ENCODE measurements at places on chromosomes 4 and X.

DNA sequence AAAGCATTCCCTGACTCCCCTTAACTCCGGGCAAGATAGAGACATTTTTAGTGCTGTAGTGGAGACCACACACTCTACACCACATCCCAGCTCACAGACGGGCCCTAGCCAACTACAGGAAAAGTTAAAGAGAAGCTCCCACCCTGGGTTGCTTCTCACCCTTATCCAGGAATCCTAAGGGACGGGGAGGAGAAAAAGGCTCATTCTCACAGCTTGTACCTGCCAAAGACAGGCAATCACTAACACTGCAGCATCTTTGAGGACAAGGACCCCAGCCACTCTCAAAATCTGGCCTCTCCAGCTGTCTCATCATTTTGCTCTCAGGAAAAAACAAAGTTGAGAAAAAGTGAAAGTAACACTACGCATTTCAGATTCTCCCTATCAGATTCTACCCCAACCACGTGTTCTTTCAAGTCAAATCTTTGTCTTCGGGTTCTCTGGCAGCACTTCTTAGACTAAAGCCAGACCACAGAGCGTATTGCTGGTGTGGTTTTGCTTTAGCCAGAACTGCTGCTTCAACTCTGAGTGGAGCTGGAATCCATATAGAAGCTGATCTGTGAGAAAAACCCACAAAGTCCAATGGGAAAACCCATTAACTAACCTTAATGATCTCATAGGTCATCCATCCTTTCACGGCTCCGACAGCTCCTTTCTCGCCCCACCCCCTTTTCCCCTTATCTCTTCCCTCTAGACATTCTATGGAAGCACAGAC is 605.9 kb upstream of the DIPK2B start:
- DNase-seq: no peak

DNA sequence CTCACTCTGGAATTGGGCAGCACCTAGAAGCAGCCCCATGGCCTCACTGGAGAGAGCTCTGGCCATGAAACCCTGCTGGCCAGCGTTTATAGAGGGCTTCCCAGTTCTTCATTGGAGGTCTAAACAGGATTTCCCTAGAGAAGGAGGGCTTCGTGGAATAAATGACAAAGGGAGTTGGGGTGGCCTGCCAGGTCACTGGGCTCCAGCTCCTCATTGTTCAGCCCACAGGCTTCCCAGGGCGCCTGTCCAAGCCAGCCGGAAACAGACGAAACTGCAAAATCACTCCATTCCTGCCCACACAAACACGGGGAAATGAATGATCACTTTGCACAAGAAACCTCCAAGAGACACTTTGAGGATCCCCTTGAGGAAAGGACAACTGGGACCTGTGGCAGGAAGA is 189.7 kb downstream of the TSPAN5 start:
- no peak for DNase-seq

- DNase-seq: no peak
These were observed 391.2 kb downstream of the UNC5C start for GRCh38 chr4:95157596-95157995.

- peak; percentile 81 for DNase-seq
These were observed 669 bp upstream of the PHKA2 start for GRCh38 chrX:18984381-18985185.

- no peak for DNase-seq
These were observed 377.1 kb downstream of the PRDM5 start for GRCh38 chr4:120545391-120545790.

- DNase-seq: no peak
These were observed 150.9 kb downstream of the SPRY1 start for GRCh38 chr4:123547216-123548165.

GRCh38 chr4:8774071-8774470 is 97.6 kb downstream of the HMX1 start:
- DNase-seq: no peak

DNA sequence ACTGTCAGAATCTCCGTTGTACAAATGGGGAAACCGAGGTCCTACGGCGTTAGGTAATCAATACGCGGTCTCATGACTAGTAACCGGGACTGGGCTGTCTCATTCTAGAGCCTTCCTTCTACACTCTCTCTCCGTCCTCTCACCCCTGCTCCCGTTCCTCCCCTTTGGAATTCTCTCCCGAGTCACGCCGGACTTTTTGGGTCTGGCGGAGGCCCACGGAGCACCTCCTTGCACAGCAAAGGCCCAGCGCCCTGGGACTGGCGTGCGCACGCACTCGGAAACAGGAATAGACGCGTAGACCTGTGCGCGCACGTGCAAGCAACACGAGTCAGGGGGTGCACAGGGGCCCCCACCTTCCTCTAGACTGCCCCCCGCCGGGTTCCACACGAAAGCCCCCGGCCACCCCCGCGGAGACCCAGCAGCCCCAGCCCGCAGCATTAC is 361 bp downstream of the QDPR start:
- DNase-seq: peak; percentile 41

GRCh38 chr4:67020438-67020797 is 524.9 kb downstream of the CENPC start:
- DNase-seq: no peak

DNA sequence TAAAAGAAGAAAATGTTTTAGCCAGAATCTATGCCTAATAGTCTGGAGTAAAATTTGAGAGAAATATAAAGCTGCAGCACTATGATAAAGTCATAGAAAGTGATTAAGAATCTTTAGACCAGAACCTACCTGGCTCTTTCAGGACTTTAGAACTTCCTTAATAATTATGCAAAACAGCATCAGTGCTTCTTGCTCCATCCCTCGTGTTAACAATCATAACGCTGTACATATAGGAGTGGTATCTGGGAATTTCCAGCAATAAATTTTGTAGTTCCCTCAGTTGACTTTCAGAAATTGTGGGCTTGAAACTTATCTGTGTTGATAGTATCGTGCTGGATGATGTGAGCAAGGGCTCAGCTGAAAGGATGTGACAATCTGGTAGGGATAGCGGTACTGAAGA is 102.1 kb upstream of the RASGEF1B start:
- DNase-seq: no peak

- no peak for DNase-seq
These were observed 63.8 kb upstream of the ENPP6 start for GRCh38 chr4:184281231-184282139.

- DNase-seq: no peak
These were observed 209.1 kb upstream of the JADE1 start for GRCh38 chr4:128600410-128600809.

GRCh38 chr4:40253906-40254305 is 57.1 kb downstream of the RHOH start:
- no peak for DNase-seq

DNA sequence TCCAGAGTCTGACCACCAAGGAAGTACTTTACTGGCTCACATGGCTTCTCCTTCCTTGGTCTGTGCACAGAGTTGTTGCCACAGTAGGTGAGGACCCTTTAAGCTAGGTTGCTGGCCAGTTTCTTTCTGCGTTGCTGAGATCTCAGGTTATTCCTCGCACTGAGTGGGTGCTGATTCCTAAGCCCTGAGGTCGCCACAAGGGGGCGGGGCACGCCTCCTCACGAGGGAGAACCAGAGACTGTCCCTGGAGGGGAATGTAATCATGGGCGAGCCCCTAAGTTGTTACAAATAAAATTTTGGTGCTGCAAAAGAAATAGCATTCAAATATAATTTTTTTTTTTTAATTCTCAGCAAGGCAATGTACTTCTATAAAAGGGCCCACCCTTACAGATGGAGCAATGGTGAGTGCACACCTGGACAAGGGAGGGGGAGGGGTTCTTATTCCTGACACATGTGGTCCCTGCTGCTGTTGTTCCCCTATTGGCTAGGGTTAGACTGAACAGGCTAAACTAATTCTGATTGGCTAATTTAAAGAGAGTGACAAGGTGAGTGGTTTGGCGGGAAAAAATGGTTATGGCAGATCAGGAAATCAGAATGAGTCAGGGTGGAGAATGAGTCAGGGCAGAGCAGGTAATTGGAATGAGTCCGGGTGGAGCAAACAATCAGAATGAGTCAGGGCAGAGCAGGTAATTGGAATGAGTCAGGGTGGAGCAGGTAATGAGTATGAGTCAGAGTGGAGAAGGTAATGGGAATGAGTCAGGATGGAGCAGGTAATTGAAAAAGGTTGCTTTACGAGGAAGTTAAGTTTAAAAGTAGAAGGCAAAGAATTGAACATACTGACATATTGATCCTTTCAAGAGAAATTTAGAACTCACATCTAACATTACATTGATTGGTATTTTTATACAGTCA is 107.5 kb downstream of the VSIG4 start:
- DNase-seq: peak; percentile 29

DNA sequence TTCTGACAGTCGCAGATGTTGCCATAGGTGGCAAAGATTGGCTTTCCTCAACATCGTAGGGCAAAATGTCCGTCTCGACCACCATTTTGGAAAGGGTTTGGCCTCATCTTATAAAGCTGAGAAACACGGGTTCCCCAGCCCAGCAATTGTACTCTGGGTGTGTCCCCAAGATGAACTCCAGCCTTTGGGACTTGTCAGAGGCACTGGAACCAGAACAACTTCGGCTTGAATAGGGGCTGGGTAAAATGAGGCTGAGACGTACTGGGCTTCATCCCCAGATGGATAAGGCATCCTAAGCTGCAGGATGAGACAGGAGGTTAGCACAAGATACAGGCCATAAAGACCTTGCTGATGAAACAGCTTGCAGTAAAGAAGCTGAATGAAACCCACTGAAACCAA is 151.9 kb downstream of the CRLF2 start:
- no peak for DNase-seq

GRCh38 chr4:118389721-118390120 is 36.9 kb upstream of the PRSS12 start:
- DNase-seq: peak; percentile 64

DNA sequence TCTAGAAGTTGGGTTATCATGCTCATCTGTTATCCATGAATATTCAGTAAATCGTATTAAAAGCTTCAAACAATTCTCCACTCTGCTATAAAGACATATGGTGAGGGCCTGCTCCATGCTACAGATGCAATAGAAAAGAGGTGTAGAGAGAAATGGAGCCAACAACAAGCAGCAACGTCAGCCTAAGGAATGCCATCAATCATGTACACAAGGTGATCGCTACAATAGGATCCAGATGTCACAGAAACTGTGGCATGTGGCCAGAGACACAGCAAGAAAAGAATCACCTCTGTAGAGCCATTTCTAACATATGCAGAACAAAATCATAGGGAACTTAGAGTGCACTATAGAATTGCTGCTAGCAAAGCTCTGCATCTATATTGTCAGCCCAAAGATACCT is 1188.1 kb downstream of the PCDH7 start:
- no peak for DNase-seq

GRCh38 chr4:42656679-42656943 is 294 bp downstream of the ATP8A1 start:
- DNase-seq: no peak

- no peak for DNase-seq
These were observed 49.7 kb upstream of the ANKRD17 start for GRCh38 chr4:73308286-73308685.

DNA sequence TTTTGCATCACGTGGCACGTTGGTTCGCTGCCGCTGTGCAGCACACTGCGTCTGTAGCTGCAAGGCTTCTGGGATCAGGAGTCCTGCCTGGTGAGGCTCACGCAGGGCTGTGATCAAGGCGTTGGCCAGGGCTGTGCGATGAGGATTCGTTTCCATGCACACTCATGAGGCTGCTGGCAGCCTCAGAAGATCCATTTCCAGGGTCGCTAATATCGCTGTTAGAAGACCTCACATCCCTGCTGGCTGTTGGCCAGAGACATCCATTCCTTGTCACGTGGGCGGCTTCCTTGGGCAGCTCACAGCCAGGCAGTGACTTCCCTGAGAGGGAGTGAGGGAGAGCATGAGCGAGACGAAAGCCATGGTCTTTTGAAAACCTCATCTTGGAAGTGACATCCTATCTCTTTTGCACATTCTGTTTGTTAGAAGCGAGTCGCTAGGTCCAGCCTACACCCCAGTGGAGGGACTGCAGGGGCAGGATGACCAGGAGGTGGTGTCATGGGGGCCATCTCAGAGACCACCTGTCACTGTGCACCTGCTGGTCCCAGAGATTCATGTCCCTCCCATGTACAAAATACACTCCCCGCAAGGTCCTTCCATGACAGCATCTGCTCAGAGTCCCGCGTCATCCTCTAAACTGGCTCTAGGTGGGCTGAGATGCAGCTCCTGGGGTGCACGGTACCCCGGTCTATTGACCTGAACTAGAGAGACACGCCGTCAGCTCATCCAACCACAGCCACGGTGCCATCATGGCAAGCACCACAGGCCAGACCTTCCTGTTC is 12.2 kb downstream of the RGS12 start:
- no peak for DNase-seq

DNA sequence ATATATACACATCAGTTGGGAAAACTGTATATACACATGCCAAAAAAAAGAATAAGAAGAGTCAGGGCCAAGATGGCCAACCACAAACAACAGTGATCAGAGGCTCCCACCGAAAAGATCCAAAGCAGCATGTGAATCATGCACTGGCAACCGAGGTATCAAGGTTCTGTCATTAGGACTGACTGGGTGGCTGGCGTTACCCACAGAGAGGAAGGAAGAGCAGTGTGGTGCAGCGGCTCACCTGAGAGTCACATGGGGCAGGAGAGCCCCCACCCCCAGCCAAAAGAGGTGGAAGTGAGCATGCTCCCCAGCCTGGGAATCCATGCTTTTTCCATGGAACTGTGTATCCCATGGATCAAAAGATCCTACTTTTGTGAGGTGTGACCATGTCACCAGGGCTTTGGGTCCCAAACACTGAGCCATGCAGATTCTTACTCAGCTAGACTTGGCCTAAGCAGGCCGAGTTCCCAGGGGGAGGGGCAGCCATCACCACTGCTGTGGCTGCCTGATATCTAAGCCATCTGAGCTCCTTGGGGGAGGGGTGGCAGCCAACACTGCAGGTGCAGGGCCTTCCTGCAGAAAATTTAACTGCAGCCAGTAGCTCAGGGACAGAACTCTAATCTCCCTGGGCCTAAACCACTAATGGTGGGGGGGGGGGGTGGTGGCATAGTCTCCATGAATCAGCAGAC is 52.8 kb downstream of the P2RY10 start:
- no peak for DNase-seq

DNA sequence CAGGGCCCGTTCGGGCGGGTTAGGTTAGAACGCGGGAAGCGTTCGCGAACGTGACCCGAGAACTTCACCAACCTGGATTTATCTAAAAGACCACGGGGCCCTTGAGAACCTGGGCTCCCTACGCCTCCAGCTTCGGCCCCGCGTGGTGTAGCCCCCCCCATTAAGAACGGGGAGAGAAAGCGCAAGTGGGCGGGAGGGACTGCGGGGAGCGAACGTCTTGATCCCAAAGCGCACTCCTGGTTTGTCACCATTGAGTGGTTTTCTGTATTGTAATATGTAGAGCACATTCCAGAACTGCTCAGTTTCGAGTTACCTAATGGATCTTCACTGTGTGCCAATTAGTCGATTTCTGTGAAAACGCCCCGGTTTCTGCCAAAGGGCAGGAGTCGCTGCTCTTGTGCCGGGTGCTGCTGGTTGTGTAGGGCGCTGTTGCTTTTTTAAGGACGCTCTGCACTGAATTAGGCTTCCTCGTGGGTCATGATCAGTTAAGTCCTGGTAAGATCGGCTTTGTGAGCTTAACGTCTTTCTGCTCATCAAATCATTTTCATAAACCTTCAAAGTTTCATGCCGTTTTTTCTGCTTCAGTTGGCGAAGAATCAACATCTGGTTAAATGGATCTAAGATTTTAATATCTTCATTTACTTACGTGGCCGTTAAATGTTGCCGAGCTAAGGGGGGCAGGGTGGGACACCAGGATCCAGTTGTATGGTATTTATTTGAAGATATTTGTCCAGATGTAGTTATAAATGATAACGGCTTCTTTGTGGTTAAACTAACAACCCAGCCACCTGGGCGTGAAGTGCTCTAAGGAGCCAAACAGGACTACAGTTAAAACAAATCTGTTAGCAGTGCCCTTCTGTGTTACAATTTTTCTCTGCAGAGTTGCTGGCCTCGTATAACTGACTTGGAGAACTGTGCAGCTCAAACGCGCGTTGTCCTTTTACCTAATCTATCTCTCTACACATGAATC is 809 bp downstream of the MND1 start:
- peak; percentile 54 for DNase-seq
